Stimulated activated CD8-positive, alpha-beta memory T cell treated with anti-CD3 and anti-CD28 coated beads, Interleukin-4, amount 100 ng/mL, for 4 hours (primary cell): ENCODE measurements at places on chromosomes 2 and 18.

DNA sequence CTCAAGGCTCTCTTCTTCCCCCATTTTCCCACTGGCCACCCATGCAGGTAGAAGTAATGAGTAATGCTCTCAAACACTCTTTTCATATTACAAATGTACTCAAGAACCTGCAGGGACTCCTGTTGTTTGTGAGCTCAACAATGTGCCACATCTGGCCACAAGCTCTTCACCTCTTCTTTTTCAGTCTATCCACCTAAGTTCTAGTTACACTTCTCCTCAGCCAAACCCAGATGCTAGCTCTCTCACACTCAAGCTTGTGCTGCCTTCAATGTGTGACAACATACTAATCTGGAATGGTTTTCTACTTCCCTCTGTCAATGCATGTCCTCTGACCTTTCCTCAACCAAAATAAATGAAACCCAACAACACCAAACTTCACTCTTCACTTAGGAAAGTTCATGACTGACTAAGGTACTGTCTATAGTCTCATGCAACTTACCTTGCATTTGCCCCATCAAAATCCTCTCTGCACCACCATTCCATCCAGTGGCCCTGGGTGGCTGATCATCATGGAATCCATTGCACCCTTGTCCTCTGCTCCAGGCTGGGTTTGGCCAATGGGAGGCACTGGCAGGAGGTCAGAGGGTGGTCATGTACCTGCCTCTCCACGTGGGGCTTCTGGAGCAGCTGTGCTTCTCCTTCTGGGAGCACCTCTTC, 5.3 kb upstream of the IL18R1 start:
- no peak for DNase-seq

DNA sequence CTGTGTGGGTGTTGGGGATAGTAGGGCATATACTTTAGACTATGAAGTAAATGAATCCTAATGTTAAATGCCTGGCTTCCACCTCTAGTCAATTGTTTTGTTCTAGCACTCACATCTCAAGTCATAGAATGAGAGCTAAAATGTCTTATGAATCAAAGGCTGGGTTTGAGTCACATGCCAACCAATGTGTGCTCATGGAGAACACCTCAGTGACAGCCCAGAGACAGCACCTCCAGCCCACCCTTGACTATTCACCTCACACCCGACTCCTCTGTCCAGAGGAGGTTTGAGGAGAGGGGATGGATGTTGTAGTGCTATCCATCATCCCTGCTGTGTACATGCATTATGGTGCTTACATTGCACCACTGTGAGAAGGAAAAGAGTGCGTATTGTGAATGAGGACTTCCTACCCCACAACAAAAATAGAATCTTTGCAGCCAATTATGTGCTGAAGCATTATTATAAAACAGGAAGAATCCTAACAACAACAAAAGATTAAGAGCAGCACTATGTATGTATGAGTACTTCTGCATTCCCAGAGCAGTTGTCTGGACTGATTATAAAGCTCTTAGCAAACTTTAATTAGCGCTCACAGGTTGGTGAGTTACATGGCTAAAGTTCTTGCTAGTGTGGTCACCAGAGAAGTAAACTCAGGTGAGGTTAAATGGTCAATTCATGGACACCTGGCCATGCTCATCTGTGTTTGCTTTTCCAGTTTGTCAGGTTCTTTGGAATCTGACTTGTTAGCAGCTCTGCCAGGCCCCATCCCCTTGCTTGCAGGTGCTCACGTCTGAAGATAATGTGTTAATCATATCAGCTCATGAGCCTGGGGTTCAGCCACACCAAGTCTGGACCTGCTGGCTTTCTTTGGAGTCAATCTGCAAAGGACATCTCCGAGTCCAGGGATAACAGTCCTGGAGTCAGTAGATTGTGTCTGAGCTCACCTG, 55.3 kb upstream of the NABP1 start:
- DNase-seq = no peak

DNA sequence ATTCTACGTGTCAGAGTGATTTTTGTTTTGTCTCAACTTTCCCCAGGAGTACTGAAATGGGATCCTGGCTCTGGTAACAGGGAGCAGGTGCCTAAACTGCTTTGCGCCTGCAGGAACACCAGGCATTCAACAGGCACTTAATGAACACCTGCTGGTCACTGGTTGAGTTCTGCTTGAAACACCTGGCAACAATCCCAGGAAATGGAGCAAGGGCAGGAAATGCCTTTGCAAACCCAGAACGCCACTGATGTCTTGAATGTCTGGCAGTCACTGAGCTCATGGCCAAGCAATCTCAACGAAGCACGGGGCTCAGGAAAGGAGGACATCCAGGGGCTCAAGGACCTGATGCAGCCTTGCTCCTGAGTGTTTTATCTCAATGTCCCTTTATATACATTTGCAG, 360.0 kb upstream of the RAB6C start:
- no peak for DNase-seq

DNA sequence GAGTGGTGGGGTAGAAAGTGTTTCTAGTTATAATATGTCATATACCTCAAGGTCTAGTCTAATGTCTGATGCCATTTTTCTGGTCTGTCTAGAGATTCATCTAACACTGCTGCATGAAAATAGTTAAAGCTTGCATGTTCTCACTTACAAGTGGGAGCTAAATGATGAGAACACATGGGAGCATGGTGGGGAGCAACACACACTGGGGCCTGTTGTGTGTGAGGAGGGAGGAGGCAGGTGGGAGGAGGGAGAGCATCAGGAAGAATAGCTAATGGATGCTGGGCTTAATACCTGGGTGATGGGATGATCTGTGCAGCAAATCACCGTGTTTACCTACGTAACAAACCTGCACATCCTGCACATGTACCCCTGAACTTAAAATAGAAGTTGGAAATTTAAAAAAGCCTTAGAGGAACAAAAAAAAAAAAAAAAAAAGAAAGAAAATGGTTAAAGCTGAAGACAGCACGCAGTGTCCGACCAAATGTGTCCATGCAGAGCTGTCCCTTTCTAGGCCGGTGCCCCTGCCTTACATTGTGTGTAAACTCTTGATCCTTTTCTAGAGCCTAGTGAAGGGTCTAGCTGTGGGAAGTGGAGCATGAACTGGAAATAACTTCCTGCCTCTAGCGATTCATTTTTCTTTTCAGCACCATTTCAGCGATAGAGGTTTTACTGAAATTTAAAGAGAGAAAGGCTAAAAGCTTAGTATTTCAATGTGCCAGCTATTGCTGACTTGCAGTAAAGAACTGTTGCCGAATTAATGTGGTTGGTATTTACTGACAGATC, 94.0 kb downstream of the FMNL2 start:
- no peak for DNase-seq
